ENCODE measurements at places on chromosomes 16 and 17.
A peak's percentile ranks its signal among the peaks of the same experiment; 100 is the strongest.

DNA sequence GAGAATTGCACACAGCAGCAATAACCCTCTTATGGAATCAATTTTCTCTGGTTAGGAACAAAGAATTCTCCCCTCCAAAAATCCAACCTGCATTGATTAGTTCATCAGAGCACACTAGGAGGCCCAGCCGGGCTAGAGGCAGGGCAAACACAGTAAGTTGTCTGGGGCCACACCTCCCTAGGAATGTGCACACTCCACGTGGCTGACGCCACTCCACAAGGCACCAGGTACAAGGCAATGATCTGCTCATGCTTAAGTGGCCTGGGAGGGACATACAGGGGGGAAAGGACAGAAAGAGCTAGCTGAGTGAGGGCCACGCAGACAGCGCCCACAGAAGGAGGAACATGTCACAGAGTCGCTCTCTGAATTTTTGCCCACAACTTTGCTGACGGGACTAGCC, 107.6 kb downstream of the SLC39A11 start:
- no peak for DNase-seq

DNA sequence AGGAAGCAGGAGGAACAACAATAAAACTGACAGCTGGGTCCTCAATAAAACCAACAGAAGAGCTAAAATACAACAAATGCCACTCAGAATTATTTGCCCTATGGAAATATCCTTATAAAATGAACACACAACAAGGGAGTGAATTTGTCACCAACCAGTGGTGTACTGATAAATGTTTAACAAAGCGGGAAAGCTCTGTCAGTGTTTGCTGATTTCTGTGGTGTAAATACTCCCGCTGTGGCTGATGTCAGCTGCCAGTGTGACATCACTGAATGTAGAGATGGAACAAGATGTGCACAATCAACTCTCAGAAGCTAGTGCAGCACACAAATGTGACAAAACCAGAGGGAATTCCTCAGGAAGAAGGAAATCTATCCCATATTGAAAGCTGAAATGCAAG, 51.9 kb downstream of the CDYL2 start:
- DNase-seq = no peak

GRCh38 chr17:35898283-35899070, 18.3 kb upstream of the CCL5 start:
- DNase-seq = no peak

GRCh38 chr16:24491731-24492130, 47.6 kb upstream of the RBBP6 start:
- no peak for DNase-seq

DNA sequence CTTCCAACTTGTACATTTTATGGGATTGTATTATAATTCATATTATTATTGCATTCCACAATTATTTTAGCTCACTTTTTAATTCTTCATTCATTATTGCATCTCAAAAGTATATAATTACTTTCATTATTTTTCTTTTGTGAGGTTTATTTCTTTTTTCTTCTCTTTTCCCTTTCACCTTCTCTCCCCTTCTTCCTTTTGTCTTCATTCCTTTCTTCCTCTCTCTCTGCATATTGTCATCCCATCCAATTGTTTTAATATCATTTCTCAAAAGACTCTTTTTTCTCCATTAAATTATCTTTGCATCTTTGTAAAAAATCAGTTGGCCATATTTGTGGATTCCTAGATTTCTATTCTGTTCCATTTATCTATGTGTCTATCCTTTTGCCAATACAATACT, 17.3 kb downstream of the DYNLL2 start:
- no peak for DNase-seq

DNA sequence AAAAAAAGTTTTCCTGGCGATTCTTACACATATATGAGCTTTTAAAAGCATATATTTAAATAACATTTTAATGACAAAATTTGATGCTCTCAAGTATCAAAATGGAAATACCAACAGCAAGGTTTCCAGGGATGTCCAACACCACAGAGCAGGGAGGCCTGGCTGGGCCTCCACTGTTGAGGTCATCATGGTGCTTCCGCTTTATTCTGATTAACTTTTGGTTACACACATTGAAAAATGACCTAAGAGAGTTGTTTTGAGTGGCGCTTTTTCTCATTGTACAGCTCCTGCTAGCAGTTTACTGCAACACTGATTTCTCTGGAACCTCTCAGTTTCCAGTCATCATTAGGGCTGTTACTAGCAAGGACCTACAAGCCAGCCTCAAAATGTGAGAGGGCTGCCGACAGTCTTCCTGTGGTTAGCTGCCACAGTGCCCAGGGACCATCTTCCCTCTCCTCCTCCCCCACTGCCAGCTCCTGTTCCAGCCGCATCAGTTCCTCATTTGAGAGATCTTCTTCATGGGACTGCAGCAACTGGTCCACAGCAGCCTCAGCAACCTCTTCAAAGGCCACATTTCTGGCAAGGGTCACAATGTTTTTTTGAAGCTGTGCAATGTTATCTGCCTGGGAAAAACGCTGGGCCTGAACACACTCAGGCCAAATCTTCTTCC, 21.3 kb downstream of the DEF8 start:
- DNase-seq = no peak

DNA sequence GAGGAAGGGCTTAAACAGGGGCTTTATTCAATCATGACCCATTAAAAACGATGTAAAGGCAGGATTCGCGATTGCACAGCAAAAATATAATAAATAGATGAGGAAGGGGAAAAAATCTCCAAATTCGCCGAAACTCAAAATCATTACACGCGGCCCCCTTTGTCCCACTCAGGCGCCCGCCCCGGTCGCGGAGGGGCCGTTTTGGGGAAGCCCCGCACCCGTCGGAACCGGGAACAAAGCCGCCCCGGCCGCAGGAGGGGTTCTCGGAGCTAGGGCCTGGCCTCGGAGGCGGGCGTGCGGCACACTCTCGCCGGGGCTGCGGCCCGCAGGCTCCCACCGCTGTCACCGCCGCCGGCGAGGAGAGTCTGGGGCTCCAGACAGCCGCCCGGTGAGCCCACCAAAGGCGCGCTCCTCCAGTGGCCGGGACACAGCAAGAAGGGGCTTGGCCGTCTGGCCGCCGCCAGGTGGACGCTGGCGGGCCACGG, 521 bp downstream of the C16orf87 start:
- peak; percentile 30 for DNase-seq

DNA sequence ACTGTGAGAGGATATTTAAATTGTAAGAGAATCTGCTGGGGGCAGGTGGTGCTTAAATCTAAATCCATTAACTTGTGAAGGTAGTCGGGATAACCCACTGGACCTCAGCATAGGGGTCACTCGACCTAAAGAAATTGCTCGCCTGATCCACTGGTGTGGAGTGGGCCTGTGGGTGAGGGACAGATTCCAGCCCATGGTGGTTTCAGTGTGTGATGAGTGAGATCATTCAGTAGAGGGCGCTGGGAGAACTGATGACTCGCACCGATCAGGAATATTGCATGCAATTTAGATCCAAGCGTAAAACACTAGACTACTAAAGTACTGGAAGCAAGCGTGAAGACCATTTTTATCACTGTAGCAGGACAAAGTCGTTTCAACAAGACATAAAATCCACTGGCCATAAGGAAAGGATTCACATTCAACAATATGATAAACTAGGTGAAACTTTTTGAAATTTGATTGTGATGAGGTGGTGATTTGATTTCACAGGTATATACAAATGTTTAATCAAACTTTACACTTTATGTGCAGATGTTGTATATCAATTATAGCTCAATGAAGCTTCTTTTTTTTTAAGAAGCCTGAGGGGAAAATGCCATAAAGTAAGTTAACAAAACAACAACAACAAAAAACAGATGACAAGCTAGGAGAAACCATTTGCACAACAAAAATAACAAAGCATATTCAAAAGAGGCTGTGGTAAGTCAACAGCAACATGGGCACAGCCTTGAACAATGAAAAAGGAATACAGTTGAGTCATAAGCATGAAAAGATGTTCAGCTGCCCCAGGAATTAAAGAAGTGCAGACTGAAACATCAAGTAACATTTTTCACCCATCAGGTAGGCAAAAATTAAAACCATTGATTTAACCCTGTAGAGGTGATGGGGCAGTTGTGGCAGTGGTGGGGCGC, 7.5 kb upstream of the TMEM170A start:
- no peak for DNase-seq

DNA sequence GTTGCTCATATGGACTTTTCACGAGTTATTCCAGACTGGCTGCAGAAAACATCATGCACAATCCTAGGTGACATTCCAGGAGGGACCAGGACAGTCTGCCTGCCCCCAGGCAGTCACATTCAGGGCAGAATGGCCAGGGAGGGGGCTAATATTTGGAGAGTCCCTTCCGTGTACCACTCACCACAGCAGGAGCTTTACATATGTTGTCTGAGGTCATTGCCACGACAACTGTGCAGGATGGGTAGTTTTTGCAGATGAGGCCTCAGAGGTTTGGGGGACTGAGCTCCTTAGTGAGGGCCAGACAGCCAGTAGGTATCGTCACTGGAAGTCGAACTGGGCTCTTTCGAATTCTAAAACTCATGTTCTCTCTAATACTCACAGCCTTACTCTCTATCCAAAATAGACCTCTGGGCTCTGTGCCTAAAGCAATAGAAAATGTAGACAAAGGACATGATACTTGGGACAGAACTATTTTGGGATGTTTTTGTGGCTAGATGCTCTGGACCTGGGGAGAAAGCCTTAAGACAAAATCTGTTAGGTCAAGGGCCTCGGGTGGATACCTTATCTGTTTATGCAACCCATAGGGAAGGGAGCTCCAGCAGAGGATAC, 338.5 kb downstream of the MAF start:
- no peak for DNase-seq

DNA sequence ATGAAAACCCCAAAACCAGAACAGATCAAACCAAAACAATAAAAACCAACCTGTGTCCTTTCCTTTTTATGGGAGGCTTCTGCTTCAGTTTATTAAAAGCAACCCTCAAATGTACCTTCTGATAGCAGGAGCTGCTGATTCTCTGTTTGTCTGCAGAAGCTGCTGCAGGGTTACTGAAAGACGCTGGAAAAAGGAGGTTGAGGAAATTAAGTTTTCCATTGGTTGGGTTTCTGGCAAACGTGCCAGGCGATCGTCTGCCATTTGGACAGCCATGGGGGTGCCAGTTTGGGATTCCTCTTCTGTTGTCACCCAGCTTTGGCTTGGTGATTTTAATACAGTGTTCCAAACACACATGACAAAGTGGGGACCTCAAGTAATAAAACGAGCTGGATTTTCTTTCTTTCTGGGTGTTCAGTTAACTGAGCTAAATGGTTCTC, 185.4 kb upstream of the ZFHX3 start:
- DNase-seq = no peak

DNA sequence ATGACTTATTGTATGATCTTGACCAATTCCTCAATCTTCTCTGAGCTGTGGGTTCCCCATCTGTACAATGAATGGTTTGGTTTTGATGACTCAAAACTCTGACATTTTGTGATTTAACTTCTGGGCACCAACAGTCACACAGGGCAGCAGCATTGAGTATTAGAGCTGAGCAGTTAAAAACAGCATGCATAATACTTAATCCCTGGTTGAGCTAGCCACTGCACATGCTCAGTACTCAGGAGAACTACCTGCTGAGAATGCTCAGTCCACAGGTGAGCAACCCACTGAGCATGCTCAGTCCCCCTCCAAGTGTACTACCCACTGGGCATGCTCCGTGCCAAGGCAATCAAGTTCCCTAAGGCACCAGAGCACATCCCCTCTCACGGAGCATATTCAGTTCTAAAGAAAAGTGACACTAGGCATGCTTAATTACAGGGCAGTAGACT, 68.7 kb downstream of the AIPL1 start:
- DNase-seq = no peak

- no peak for DNase-seq
These were observed 9.2 kb downstream of the PAFAH1B1 start for GRCh38 chr17:2602597-2603017.
